ENCODE measurements at places on chromosomes 6 and 20. TPM values are rescaled to one million over a fixed set of nuclear protein-coding genes. Genes with fewer than 3 reads are reported as not detected.

The LKAAEAR1 gene
- total RNA-seq, result not detected

The TSBP1 gene
- total RNA-seq, result not detected

GRCh38 chr6:122710908-122711635 is 68.4 kb upstream of the FABP7 start:
- DNase-seq, result no peak

DNA sequence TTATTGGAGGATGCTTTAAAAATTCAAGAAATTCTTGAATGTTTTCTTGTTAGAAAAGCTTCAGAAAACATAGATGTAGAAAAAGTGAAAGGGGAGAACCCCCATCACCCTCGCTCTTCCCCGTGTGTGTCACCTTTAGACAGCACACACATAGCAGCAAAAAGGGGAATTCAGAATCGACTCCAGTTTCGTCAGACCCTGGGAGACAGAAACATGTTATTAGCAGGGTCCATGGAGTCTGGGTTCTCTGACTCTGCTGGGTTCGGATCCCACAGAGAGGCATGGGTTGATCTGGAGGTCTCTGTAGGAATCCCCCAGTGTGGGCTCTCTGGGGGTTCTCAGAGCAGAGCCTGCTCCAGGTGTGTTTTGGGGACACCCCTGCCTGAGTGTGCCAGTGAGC is 43.7 kb downstream of the ARHGAP40 start:
- no peak for DNase-seq

GRCh38 chr6:116200619-116201249 is 53.1 kb downstream of the TSPYL4 start:
- no peak for DNase-seq

GRCh38 chr6:109347779-109348178 is 34.5 kb downstream of the CD164 start:
- DNase-seq, result no peak

DNA sequence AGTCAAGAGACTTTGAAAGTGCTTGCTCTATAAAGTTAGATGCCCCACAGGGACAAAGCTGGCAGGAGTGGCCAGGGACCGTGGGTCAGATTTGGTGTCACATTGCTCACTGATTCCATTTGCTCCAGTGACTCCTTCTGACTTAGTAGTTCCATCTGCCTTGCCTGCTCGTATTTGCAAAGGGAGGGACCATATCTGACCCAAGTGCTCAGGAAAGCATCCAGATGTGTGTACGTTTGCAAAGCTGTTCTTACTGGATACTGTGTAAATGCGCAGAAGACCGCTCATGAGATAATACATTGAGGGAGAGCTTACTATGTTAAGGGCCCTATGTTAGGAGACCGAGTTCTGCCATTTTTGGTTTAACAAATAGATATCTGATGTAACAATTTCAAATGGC is 21.2 kb upstream of the CCN6 start:
- no peak for DNase-seq

GRCh38 chr6:17452096-17452495 is 58.7 kb downstream of the CAP2 start:
- no peak for DNase-seq
